Naive B cell (primary cell): ENCODE measurements at places on chromosomes 5 and 9.

- no peak for DNase-seq
These were observed 7.1 kb upstream of the RNF145 start for GRCh38 chr5:159216454-159216853.

GRCh38 chr9:80867731-80868130, 821.6 kb downstream of the TLE1 start:
- no peak for DNase-seq

DNA sequence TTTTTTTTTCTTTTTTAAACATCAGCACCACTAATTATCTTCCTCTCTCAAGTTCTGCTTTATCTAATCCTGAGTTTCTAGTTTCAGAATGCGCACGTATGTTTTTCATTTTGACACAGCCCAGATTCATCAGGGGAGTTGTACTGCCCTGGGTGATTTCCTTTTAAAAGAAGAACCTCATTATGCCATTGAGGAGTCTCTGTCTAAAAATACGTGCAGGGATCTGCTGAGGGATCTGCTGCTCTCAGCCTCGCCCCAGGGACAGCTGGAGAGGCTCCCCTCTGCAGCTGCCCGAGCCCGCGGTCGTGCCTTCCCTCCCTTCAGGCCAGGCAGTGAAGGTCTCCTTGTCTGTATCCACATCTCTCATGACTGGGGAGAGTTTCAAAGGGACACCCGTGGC, 273.1 kb downstream of the ARHGEF28 start:
- no peak for DNase-seq

DNA sequence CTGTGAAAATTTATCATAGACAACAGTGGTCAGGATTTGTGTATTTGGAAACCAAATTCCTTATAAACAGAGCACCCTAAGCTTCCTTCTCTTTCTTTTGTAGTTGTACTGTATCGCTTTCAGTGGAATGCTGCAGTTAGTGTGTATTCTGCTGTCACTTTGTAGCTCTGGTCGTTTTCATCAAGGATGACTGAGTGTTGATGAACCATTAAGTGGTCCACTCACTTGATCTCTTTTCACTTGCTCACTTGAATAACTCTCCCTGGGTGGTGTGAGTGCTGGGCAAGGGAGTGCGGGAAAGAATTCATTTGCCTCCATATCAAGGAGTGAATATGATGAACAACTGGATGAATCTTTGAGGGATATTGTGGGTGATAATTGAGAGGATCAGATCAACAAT, 1225.7 kb upstream of the WWC1 start:
- DNase-seq = no peak

GRCh38 chr5:14686517-14686916, 22.0 kb downstream of the OTULIN start:
- no peak for DNase-seq

DNA sequence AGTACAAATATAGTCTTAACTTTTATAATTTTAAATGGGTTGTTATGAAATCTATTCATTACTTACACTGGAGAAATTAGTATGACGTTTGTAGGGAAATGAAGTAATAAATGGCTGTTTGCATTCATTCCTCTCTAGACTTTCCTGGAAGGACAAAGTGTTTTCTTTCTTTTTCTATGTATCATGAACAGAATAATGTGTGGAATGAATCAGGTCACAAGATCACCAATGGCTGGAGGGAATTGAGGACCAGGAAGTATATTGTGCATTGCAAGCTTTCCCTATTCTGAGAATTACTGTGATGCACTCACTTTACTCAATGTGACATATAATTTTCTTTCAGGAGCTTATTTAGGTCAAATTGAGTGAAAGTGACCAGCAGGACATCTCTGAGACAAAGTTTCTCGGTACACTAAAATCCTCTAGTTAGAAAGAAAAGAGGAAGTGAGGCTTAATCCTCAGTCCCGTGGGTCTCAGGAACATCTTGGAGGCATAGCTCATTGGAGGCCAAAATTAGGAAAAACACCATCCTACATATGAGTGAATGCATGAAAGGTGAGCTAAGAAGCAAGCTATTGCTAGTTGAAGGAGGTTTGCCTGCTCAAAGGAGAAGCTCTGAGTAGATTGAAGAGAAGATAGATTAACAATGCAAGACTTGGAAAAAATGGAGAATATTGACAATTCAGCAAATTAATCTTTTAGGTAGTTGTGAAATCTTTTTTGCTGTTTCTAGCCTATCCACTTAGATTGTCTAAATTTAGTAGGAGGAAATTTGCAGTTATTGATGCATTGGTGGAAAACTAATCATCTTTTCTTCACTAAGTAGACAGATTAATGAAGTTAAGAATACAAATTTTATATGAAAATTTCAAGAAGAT, 28.0 kb downstream of the ERAP2 start:
- no peak for DNase-seq

- no peak for DNase-seq
These were observed 160.4 kb downstream of the SIL1 start for GRCh38 chr5:139037732-139038131.

GRCh38 chr5:10707198-10708142, 53.6 kb downstream of the DAP start:
- no peak for DNase-seq

GRCh38 chr5:159174511-159175168, 34.7 kb downstream of the RNF145 start:
- DNase-seq = no peak

DNA sequence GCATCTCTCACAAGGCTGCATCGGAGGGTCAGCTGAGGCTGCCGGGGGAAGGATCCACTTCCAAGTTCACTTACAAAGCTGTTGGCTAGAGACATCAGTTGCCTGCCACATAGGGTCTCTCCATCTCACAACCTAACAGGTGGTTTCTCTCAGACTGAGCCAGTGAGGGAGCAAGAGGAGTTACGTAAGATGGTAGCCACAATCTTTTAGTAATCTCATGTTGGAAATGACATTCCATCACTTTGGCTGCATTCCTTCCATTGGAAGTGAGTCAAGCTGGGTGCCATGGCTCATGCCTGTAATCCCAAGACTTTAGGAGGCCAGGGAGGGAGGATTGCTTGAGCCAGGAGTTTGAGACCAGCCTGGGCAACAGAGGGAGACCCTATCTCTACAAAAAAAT, 7.4 kb upstream of the GRK6 start:
- no peak for DNase-seq

DNA sequence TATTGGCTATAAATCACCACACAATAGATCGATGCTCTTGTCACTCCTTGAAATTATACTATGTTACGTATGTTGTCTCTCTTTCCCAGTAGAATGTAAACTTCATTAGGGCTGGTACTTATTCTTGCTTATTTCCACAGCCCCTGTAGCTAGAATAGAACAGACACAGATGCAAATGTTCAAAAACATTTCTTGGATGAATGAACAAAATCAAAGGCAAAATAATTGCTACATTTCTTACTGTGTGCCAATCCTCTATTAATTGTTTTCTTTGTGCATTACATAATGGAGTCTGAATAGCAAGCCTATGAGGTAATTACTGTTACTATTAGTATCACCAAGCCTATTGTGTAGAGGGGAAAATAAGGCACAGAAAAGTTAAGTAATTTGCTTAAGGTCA, 725 bp upstream of the OR13C2 start:
- no peak for DNase-seq
